Activated gamma-delta T cell treated with Interleukin-2 at 50 U/mL for 16 hours (primary cell): ENCODE measurements at places on chromosomes 12 and 14.
A peak's percentile ranks its signal among the peaks of the same experiment; 100 is the strongest.

DNA sequence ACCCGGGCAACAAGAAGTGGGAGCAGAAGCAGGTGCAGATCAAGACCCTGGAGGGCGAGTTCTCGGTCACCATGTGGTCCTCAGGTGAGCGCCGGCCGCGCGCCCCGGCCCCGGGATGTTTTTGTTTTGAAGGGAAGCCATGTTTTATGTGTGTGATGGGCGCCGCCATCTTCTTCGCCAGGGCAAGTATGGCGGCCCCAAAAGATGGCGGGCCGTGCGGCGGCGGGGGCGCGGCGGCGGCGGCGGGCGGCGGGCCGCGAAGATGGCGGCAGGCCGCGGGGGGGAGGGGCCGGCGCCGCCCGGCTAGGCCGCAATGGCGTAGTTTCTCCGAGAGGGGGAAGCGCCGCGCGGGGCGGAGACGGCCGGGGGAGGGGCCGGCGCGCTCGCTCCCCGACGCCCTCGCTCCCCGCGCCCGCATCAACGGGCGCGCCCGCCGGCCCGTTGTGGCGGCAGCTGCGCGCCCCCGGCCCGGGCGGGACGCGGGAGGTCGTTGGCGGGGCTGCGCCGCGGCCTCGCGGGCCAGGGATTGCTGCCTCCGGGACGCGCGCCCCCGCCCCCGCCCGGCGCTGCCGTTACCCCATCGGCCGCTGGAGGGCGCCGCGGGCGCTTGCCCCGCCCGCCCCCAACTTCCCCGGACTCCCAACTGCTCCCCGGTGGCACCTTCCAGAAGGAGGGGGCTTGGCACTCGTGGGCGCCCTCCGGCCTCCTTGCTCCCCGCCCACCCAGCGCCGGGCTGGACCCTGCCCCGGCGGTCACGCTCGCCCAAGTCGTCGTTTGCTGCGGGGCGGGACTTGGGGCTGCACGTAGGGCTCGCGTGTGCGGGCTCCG lies 1.1 kb downstream of the YY1 start:
- peak; percentile 81 for DNase-seq

- DNase-seq: no peak
These were observed 86.9 kb downstream of the ANO6 start for GRCh38 chr12:45302621-45303369.

GRCh38 chr14:77305696-77306095 lies 15.0 kb downstream of the POMT2 start:
- no peak for DNase-seq

GRCh38 chr12:52524241-52524897 lies 4.2 kb upstream of the KRT5 start:
- no peak for DNase-seq

- no peak for DNase-seq
These were observed 17.4 kb downstream of the IPO8 start for GRCh38 chr12:30678221-30678620.

- no peak for DNase-seq
These were observed 57.2 kb upstream of the DLK1 start for GRCh38 chr14:100669468-100669867.

DNA sequence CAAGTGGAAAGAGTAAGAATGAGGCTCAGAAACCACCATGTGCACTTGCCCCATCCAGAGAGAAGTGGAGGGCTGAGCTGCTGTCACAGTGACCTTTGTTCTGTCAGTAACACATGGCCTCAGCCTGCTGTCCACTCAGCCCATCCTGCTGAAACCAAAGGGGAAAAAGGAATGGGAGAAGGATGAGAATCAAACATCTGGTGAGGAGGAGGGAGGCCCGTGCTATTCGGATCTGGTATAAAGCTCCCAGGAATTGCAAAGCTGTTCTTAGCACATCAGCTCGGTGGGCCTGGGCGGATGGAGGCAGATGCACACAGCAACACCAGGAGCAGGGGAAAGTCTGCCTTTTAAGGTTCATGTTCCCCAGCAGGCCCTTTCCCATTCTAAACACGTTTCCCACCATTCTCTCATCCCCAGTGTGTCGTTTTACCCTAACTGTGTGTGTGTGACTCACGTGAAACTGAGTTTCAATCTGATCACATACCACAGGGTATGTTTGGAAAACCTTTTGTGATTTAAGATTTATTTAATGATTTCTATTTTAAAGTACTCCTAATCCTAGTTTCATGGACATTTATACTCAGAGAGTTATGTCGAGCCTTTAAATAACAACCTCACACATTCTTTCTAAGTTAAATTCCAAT lies 36.8 kb downstream of the RTRAF start:
- no peak for DNase-seq

DNA sequence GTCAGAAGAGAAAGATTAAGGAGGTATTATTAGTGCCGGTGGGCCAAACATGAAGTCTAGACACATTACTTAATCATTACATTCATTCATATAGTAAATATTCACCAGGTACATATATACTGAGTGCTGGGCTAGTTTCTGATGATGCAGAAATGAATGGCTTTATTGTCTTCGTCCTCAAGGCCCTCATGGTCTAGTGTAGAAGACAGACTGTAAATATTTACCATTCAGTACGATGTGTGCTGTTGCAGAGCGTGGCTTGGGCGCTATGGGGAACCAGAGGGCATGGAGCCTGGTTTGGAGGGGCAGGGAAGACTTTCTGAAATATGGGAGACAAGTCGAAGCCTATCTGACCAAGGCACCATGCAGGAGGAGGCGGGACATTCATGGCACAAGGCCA lies 37.0 kb upstream of the TCL1B start:
- DNase-seq: no peak
